Endodermal cell (in vitro differentiated cells): ENCODE measurements at places on chromosomes 12 and 14. TPM values are rescaled to one million over a fixed set of nuclear protein-coding genes. Genes with fewer than 3 reads are reported as not detected.
A peak's percentile ranks its signal among the peaks of the same experiment; 100 is the strongest.

The AGAP2 gene
- total RNA-seq, result 0.08 to 0.09 TPM in 2 of 3 replicates, not detected in the other

The ACSM4 gene
- total RNA-seq, result 14.6 and 15.3 TPM in 2 replicates

The FOS gene
- total RNA-seq, result 14.0 and 16.4 TPM in 2 replicates

- H3K27me3 ChIP-seq, result no peaks in the 10 kb centered on the region
- H3K27ac ChIP-seq, result no peak overlapping the region
- H3K36me3 ChIP-seq, result peaks cover 37% of the 10 kb centered on the region
- H3K4me1 ChIP-seq, result no peaks in the 10 kb centered on the region
- peak overlapping the region; percentile 95 for H3K4me3 ChIP-seq
- no peak for DNase-seq
These were observed 322 bp downstream of the SLC39A9 start for GRCh38 chr14:69398818-69399210.

- no peaks in the 10 kb centered on the region for H3K27me3 ChIP-seq
- peak overlapping the region; percentile 8 for H3K4me3 ChIP-seq
- peaks cover 5% of the 10 kb centered on the region for H3K4me1 ChIP-seq
- peak overlapping the region; percentile 91 for H3K27ac ChIP-seq
- no peaks in the 10 kb centered on the region for H3K36me3 ChIP-seq
- DNase-seq, result peak; percentile 94
These were observed 13.0 kb downstream of the PLEKHG6 start for GRCh38 chr12:6323340-6323994.

- DNase-seq, result peak; percentile 76
- H3K27me3 ChIP-seq, result no peaks in the 10 kb centered on the region
- peaks cover 7% of the 10 kb centered on the region for H3K4me1 ChIP-seq
- H3K27ac ChIP-seq, result no peak overlapping the region
These were observed 5.5 kb downstream of the ZFP36L1 start for GRCh38 chr14:68787092-68787992.

- no peak overlapping the region for H3K4me3 ChIP-seq
- DNase-seq, result no peak
- no peak overlapping the region for H3K27ac ChIP-seq
- H3K36me3 ChIP-seq, result no peaks in the 10 kb centered on the region
- peaks cover 2% of the 10 kb centered on the region for H3K4me1 ChIP-seq
These were observed 692.6 kb downstream of the VRK1 start for GRCh38 chr14:97489750-97490149.

The TMPRSS12 gene
- not detected in 2 replicates for total RNA-seq

- no peaks in the 10 kb centered on the region for H3K36me3 ChIP-seq
- no peaks in the 10 kb centered on the region for H3K4me1 ChIP-seq
- H3K27ac ChIP-seq, result no peak overlapping the region
- no peak for DNase-seq
These were observed 175.1 kb upstream of the SLC38A2 start for GRCh38 chr12:46547421-46548354.

GRCh38 chr14:65954942-65955341 lies 531.2 kb upstream of the CCDC196 start:
- H3K4me1 ChIP-seq, result no peaks in the 10 kb centered on the region
- peaks cover 6% of the 10 kb centered on the region for H3K27me3 ChIP-seq
- H3K36me3 ChIP-seq, result no peaks in the 10 kb centered on the region
- no peak for DNase-seq
- no peak overlapping the region for H3K4me3 ChIP-seq

DNA sequence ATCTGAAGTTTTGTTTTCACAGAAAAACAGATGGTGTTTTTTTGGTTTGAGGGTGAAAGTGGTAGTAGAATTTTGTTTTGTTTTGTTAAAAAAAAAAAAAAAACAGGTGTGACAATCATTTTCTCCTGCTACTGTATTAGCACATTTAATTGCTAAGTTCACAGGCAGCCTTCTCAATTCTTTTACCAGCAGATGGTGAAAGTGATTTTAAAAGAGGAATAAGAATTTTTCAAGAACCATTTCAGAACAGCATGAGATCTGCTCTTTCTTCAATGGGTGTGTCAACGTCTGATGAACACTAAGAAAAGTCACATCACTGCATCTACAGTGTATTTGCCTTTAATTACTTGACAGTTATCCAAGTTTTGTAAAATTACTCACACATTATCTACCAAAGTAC lies 303.7 kb upstream of the USP15 start:
- H3K27ac ChIP-seq, result no peak overlapping the region
- H3K4me3 ChIP-seq, result no peak overlapping the region
- H3K27me3 ChIP-seq, result no peaks in the 10 kb centered on the region

- H3K4me3 ChIP-seq, result no peak overlapping the region
- DNase-seq, result no peak
- no peaks in the 10 kb centered on the region for H3K36me3 ChIP-seq
- peaks cover 16% of the 10 kb centered on the region for H3K4me1 ChIP-seq
These were observed 103.5 kb downstream of the MED13L start for GRCh38 chr12:116174006-116174405.

The TAS2R46 gene
- 0.84 to 1.3 TPM (median 1.2 TPM) in 3 replicates for total RNA-seq

- no peak for DNase-seq
- H3K4me3 ChIP-seq, result no peak overlapping the region
- no peaks in the 10 kb centered on the region for H3K27me3 ChIP-seq
- no peaks in the 10 kb centered on the region for H3K4me1 ChIP-seq
These were observed 10.7 kb downstream of the TMTC1 start for GRCh38 chr12:29773076-29773475.

DNA sequence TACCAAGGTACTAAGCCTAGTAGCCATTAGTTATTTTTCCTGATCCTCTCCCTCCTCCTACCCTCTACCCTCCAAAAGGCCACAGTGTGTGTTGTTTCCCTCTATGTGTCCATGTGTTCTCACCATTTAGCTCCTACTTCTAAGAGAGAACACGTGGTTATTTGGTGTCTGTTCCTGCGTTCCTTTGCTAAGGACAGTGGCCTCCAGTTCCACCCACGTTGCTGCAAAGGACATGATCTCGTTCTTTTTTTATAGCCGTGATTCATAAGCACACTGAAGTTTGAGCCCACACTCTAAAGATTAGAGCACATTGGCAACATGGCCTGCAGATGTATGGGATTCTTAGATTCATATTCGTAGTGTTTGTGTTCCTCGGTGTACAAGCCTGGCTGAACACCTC lies 8.1 kb upstream of the STX2 start:
- no peaks in the 10 kb centered on the region for H3K36me3 ChIP-seq
- no peaks in the 10 kb centered on the region for H3K27me3 ChIP-seq
- H3K4me3 ChIP-seq, result no peak overlapping the region
- H3K27ac ChIP-seq, result no peak overlapping the region
- no peaks in the 10 kb centered on the region for H3K4me1 ChIP-seq
- DNase-seq, result no peak

- no peaks in the 10 kb centered on the region for H3K36me3 ChIP-seq
- H3K27ac ChIP-seq, result no peak overlapping the region
- H3K4me1 ChIP-seq, result peaks cover 21% of the 10 kb centered on the region
- no peak overlapping the region for H3K4me3 ChIP-seq
- no peaks in the 10 kb centered on the region for H3K27me3 ChIP-seq
These were observed 52.3 kb downstream of the IRAK3 start for GRCh38 chr12:66241061-66242043.

GRCh38 chr12:72679147-72679757 lies 407.1 kb downstream of the TRHDE start:
- peak; percentile 50 for DNase-seq
- no peaks in the 10 kb centered on the region for H3K36me3 ChIP-seq
- H3K27ac ChIP-seq, result no peak overlapping the region
- no peaks in the 10 kb centered on the region for H3K27me3 ChIP-seq
- H3K4me3 ChIP-seq, result no peak overlapping the region

The POTEG gene
- not detected in 3 replicates for total RNA-seq

- H3K27me3 ChIP-seq, result no peaks in the 10 kb centered on the region
- DNase-seq, result no peak
- no peak overlapping the region for H3K4me3 ChIP-seq
These were observed 418.1 kb downstream of the LRIG3 start for GRCh38 chr12:58502226-58502625.

The TMTC1 gene
- 65.7 and 71.0 TPM in 2 replicates for total RNA-seq

- no peak overlapping the region for H3K4me3 ChIP-seq
- DNase-seq, result no peak
- no peaks in the 10 kb centered on the region for H3K4me1 ChIP-seq
These were observed 113.6 kb upstream of the SFSWAP start for GRCh38 chr12:131597333-131597732.

- H3K36me3 ChIP-seq, result peaks cover 28% of the 10 kb centered on the region
- DNase-seq, result no peak
- H3K4me1 ChIP-seq, result peaks cover 29% of the 10 kb centered on the region
- no peaks in the 10 kb centered on the region for H3K27me3 ChIP-seq
- no peak overlapping the region for H3K4me3 ChIP-seq
These were observed 26.8 kb downstream of the CORO1C start for GRCh38 chr12:108704527-108704926.

- no peaks in the 10 kb centered on the region for H3K4me1 ChIP-seq
- no peak overlapping the region for H3K4me3 ChIP-seq
- peaks cover 50% of the 10 kb centered on the region for H3K36me3 ChIP-seq
These were observed 36.9 kb downstream of the LGR5 start for GRCh38 chr12:71476513-71476912.

GRCh38 chr14:78455896-78456435 lies 285.8 kb downstream of the NRXN3 start:
- no peaks in the 10 kb centered on the region for H3K27me3 ChIP-seq
- no peaks in the 10 kb centered on the region for H3K36me3 ChIP-seq
- H3K4me1 ChIP-seq, result no peaks in the 10 kb centered on the region
- no peak for DNase-seq
- H3K27ac ChIP-seq, result no peak overlapping the region

- DNase-seq, result peak; percentile 93
- no peaks in the 10 kb centered on the region for H3K4me1 ChIP-seq
- no peak overlapping the region for H3K27ac ChIP-seq
- H3K4me3 ChIP-seq, result peak overlapping the region; percentile 70
- H3K36me3 ChIP-seq, result no peaks in the 10 kb centered on the region
These were observed 509 bp downstream of the PLEKHG6 start for GRCh38 chr12:6310771-6311610.

DNA sequence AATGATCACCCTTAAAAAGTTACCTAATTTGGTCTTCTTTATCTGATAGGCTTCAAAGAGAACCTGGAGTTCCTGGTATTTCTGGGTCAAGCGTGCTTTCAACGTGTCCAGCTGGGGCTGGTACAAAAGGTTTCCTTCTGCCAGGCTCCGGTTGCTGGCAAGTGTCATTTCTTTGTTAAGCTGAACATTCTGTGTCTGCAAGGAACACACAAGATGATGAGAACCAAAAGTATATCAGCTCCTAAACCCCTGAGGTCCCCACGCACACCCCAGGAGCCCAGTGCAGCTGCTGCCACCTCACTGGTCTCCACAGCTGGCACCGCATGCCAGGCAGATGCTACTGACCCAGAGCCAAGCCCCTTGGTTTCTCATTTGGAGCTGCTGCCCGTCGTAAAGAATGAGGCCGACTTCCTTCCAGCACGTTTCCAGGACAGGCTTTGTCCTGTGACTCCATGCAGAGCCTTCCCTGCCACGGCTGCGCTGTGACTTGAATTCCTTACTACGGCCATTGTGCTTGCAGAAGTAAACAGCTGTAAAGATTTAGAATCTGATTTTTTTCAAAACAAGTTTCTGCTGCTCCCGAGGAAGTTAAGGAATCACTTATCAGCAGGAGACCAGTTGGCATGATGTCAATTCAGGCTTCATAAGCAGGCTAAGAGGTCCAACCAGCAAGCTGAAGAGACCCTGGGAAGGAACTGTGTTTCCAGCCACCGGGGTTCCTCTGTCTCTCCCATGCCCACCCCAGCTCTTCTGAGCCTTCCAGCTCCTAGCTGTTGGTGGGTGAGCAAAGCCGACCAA lies 24.9 kb downstream of the VPS37B start:
- DNase-seq, result peak; percentile 53
- H3K27ac ChIP-seq, result peak overlapping the region; percentile 97
- H3K4me3 ChIP-seq, result peak overlapping the region; percentile 58
- H3K27me3 ChIP-seq, result peaks cover 66% of the 10 kb centered on the region
- peaks cover 11% of the 10 kb centered on the region for H3K4me1 ChIP-seq

The SMARCC2 gene
- 96.1 to 129 TPM (median 118 TPM) in 3 replicates for total RNA-seq

GRCh38 chr12:54590978-54591591 lies 2.6 kb upstream of the PPP1R1A start:
- H3K36me3 ChIP-seq, result no peaks in the 10 kb centered on the region
- no peak overlapping the region for H3K4me3 ChIP-seq
- peaks cover 8% of the 10 kb centered on the region for H3K4me1 ChIP-seq

The LRRC9 gene
- total RNA-seq, result 2.7 and 3.0 TPM in 2 replicates

The UNC79 gene
- 12.4 and 14.4 TPM in 2 replicates for total RNA-seq

DNA sequence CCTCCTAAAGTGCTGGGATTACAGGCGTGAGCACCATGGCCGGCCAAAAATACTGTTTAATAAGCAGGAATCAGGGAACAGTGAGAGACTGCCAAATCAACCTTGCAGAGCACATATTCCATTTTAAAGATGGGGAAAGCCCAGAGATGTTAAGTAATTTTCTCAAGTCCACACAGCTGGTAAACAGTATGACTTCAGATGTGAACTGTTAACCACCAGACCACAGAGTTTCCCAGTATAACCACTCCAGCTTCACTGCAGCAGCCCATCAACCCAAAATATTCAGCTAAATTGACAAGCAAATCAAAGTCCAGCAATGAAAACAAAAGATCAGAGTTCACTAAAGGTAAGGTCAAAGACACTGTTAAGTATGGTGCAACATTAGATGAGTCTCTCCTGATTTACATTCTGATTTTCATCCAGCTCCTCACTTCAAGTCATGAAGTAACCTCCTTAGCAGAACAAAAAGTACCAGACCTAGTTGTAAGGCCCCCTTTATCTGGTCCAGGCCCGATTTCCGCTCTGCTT lies 82.1 kb downstream of the TRAFD1 start:
- H3K4me3 ChIP-seq, result no peak overlapping the region
- peaks cover 75% of the 10 kb centered on the region for H3K36me3 ChIP-seq
- no peaks in the 10 kb centered on the region for H3K4me1 ChIP-seq
- no peaks in the 10 kb centered on the region for H3K27me3 ChIP-seq
- no peak overlapping the region for H3K27ac ChIP-seq

The DEPDC4 gene
- total RNA-seq, result 4.1 and 4.8 TPM in 2 replicates

DNA sequence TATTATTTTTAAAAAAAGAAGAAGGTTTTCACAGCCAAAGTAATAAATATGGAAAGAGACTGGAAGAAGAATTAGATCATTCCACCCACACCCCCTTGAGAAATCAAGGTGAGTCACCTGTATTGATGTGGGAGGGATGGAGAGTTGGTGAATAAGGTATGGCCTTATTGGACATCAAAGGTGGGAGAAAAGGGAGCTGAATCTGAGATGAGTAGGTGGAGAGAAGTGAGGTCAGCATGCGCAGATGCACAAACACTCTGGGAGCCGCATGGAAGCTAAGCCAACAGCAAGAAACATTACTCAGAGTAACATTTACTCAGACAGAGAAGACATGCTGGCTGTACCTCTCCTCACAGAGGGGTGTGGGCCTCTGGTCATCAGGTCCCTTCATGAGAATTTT lies 113.1 kb upstream of the FOXG1 start:
- no peak overlapping the region for H3K27ac ChIP-seq
- no peaks in the 10 kb centered on the region for H3K4me1 ChIP-seq
- DNase-seq, result no peak
- H3K4me3 ChIP-seq, result no peak overlapping the region

GRCh38 chr12:94872671-94872970 lies 130.9 kb downstream of the NDUFA12 start:
- no peak for DNase-seq
- H3K4me1 ChIP-seq, result no peaks in the 10 kb centered on the region
- H3K4me3 ChIP-seq, result no peak overlapping the region

- H3K4me1 ChIP-seq, result no peaks in the 10 kb centered on the region
- no peak overlapping the region for H3K4me3 ChIP-seq
- no peak overlapping the region for H3K27ac ChIP-seq
- DNase-seq, result peak; percentile 45
These were observed 25.4 kb downstream of the CLSTN3 start for GRCh38 chr12:7155471-7156034.
